ENCODE measurements at places on chromosomes 6 and 20.

DNA sequence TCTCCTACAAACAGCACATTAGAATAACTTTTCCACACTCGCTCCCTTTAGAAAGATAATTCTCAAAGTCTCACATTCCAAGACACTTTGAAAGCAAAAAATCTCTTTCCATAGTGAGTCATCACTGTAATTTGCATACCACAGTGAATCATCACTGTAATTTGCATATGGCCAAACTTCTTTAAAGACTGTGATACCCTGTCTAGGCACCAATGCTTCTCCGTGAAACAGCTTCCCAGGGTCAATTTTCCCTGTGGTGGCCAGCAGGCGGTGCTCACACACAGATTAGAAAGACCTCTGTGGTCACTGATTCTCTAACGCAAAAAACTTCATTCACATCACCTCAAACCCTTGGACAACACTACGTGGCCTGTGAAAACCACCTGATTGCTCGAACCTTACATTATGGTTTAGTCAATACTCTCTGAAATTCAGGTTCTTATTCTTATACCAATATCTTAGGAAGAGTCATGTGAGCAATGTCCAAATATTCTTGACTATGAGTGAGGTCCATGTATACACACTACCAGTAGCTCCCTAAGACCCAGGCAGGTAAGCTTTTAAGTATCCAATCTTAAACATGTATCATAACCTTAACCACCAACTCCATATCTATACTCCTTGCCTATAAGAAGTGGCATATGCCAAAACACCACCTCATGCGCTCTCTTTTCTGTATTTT lies 78.5 kb upstream of the PHACTR1 start:
- peak; percentile 8 for DNase-seq

DNA sequence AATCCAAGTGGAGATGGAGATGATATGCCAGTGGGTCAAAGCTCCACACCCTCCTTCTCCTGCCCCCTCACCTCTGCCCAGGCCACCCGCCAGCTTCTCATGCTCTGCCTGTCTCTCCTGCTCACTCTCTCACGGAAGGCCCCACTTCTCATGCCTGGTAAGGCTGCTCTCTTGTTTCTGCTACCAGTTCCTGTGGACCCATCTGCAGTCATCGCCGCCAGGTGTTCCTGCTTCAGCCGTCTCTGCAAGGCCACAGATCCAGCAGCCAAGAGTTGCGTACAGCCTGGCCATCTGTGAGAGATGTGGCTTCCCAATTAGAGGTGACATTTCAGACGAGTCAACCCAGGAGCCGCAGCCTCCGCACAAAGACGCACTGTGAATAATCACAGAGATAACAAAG lies 40.8 kb upstream of the NXT1 start:
- no peak for DNase-seq

GRCh38 chr6:150766201-150766997 lies 99.1 kb upstream of the MTHFD1L start:
- no peak for DNase-seq

GRCh38 chr6:26123947-26124780 lies 36.9 kb downstream of the HFE start:
- peak; percentile 98 for DNase-seq

- no peak for DNase-seq
These were observed 174.0 kb downstream of the RNF144B start for GRCh38 chr6:18561037-18561750.

DNA sequence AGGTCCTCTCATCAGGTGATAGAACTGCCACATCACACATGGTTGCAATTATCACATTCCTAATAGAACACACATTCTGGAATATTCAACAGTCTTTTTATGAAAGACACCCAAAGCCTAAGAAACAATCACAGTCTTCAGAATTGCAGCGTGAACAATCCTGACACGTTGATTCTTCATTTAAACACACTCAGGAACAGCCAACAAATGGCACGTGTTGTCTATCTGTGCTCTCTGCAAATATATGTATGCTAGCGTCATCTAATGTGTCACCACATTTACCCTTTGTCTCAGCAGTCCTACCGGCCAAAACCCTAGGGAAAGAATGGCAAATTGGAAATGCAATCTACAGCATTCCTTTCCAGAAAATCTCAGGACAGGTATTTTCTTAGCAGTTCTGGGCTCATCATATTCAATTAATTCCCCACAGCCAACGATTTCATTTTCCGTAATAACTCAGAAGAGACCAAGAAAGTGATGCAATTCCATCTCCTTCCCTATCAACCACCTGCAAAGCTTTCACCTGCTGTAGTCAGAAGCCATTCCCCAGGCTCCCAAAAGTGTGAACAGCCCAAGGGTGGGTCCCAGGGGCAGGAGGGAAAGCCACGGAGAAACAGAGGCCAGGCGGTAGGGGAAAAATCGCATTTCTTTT lies 280.3 kb upstream of the JARID2 start:
- DNase-seq: no peak

DNA sequence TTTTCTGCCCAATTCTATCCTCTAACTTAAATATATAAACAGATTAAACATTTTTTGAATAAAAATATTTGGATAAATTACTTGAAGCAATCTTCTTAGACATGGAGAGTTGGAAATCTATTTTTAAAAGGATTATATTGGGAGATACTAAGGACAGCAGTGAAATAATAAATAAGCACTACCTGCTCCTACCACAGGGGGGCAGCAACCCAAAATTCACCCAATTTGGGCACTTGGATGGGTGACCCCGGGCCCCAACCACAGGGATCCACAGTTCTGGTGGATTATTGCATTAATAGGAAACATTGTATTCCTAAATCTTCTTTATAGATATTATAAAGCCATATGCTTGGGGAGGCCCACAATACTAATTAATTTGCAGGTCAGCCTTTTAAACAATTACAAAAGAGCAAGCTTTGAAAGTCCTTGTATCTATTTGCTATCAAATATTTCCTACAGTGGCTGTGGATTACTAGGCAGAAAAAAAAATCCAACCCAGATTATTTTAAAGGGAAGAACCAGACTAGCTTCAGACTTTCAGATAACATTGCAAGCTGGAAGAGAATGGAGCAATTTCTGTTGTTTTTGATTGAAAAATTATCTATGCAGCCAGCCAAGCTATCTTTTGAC lies 66.4 kb upstream of the PDE10A start:
- peak; percentile 5 for DNase-seq

GRCh38 chr20:63574156-63574828 lies at the start of gene HELZ2:
HELZ2 (minus strand) TSS chr20:63574239; CDS start chr20:63572385, 1,854 bp downstream.
- peak; percentile 50 for DNase-seq

- DNase-seq: no peak
These were observed 159.5 kb downstream of the LY86 start for GRCh38 chr6:6748001-6748400.

- no peak for DNase-seq
These were observed 198.1 kb downstream of the MYLK4 start for GRCh38 chr6:2552526-2553154.

GRCh38 chr6:148347441-148348054 lies 4.9 kb downstream of the SASH1 start:
- no peak for DNase-seq

DNA sequence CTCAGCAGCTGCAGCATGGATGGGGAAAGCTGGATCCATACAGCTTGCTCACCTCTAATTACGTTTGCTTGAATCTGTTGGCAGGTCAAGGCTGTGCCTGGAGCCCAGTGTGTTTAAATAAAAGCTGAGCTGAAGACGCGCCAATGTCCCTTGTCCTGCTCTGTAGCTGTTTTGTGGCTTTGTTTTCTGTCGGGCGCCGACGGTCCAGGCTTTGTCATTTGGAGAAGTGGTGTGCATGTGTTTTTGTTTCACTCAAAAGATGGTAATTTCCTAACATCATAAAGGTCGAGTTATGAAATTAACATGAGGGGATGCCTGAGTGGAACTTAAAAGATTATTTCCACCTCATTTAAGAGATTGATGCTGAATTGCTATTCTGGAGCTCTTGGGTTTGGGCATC lies 107.6 kb downstream of the SLC24A3 start:
- no peak for DNase-seq

- no peak for DNase-seq
These were observed 400.6 kb downstream of the ESR1 start for GRCh38 chr6:152207915-152208714.

- no peak for DNase-seq
These were observed 43.1 kb upstream of the UNC93A start for GRCh38 chr6:167247814-167248595.

DNA sequence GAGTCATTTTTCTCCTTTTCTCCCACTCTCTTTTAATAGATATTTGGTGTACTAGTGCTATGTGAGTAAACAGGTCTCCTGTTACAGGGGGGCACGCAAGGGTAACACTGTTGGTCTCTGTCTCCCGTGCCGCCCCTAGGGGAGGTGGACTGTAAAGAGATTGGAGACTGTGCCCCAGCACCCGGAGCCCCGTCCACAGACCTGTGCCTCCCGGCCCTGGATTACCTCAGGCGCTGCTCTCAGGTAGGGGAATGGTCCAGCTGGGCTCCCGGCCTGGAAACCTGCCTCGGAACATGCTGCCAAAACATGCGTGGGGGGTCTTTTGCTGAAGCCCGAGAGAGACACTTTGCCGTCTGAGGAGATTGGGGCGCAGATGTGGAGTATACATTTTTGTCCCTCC lies 66.4 kb upstream of the SMIM28 start:
- no peak for DNase-seq

DNA sequence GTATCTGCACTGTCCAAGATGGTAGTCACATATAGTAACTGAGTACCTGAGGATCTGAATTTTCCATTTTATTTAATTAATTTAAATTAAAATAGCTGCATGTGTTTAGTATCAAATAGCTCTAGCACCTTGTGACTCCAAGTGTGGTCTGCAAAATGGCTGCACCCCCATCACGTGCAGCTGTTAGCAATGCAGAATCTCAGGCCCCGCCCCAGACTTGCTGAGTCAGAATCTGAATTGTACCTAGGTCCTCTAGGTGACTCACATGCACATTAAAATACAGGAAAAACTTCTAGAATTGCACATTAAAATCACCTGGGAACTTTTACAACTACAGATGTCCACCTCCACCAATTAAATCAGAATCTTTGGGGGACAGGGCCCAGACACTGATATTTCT lies 19.2 kb upstream of the FAM83C start:
- no peak for DNase-seq

GRCh38 chr20:1252416-1252815 lies 13.7 kb upstream of the SNPH start:
- no peak for DNase-seq

DNA sequence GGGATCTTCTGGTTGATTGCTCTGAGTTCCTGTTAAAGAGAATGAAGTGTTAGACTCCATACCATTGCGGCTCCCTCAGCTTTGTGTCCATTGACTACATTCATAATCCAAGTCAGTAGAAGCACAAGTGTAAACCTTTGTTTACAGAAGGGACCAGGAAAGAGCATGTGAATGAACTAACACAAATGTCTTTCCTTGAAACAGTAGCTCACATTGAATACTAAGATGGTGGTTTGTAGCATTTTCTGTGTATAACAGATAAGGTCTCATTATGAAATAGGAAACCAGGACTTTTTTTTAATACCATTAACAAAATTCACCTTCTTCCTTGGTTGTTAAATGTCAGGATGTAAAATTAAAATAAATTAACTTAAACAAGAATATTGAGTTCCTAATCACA lies 8.4 kb downstream of the STXBP5 start:
- no peak for DNase-seq

DNA sequence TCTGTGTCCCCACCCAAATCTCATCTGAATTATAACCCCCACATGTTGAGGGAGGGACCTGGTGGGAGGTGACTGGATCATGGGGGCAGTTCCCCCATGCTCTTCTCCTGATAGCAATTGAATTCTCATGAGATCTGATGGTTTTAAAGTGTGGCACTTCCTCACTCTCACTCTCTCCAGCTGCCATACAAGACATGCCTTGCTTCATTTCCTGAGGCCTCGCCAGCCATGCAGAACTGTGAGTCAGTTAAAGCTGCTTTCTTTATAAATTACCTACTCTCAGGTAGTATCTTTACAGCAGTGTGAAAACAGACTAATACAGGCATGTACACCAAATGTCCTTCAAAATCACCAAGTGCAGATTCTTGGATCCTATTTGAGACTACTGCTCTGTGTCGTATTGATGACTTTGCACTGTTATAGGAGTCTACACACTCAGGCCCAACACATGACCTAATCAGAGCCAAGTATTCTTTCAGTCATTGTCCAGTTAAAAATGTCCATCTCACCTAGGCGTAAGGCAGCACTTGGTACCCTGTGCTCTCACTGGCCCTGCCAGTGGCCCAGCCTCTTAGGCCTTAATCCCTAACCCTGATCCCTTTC lies 52.8 kb upstream of the UST start:
- DNase-seq: no peak

DNA sequence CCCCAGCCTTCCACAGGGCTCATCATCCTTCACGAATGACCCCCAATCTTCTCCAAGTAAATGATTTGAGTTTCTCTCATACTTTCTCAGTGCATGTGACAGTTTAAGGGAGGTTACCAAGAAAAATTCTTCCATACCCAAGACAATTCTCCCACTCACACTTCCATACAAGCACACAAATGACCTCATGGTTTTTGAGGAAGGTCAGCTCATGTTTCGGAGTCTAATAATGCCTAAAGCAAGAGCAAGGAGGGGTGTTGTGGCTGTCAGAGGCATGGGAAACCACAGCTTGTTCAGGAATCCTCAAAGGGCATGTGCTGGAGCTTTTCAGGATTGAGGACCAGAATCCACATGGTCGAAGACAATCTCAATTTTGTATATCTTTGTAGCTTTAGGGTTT lies 279.0 kb downstream of the MAFB start:
- DNase-seq: no peak

DNA sequence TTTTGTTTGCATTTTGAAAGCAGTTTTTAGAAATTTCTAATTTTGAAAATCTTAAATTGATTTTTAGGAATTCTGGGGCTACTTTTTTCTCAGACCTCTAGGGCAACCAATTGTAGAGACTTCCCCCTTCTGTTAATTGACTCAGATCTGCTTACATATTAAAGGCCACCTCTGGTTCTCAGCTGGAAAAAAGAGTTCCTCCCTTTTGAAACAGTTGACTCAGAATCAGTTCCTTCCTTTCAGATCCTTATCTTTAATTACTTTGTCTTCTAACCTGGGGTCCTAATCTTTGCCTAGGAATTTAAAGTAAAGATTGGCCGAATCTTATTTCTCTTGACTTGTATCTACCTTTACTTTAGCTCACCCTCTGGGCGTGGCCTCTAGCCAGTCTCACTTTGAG lies 146.8 kb downstream of the LAMA2 start:
- no peak for DNase-seq

DNA sequence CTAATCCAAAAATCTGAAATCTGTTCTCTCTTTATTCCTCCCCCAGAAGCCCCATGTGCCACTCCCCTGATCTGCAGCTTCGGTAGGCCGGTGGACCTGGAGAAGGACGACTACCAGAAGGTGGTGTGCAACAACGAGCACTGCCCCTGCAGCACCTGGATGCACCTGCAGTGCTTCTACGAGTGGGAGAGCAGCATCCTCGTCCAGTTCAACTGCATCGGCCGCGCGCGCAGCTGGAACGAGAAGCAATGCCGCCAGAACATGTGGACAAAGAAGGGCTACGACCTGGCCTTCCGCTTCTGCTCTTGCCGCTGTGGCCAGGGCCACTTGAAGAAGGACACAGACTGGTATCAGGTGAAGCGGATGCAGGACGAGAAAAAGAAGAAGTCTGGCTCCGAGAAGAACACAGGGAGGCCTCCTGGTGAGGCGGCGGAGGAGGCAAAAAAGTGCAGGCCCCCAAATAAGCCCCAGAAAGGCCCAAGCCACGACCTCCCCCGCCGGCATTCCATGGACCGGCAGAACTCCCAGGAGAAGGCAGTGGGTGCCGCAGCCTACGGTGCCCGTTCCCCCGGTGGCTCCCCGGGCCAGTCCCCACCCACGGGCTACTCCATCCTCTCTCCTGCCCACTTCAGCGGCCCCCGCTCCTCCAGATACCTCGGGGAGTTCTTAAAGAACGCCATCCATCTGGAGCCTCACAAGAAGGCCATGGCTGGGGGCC lies 31.5 kb downstream of the HECA start:
- DNase-seq: no peak

- DNase-seq: no peak
These were observed 990 bp downstream of the ZFP57 start for GRCh38 chr6:29679962-29680361.
